Neural progenitor cell (in vitro differentiated cells): ENCODE measurements at places on chromosomes 7 and 10. TPM values are rescaled to one million over a fixed set of nuclear protein-coding genes. Genes with fewer than 3 reads are reported as not detected.

DNA sequence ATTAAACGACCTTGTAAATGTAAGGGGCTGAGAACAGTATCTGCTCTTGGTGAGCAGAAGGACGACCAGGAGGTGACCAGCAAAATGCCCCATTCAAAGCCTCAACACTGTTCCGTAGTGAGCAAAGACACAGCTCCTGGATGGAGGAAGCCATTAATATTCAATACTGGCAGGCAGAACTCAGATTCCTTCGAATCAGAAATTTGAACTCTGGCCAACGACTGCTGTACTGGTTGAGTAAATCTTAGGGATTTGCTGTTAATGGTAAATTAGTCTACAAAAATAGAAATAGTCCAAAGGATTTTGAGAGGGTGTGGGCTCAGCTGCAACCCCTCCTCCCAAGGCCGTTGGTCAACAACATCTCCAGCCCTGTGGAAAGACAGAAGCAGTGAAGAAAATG is 130.5 kb upstream of the PFKP start:
- no peak overlapping the region for H3K4me3 ChIP-seq
- peaks cover 11% of the 10 kb centered on the region for H3K4me1 ChIP-seq
- no peaks in the 10 kb centered on the region for H3K36me3 ChIP-seq
- no peak overlapping the region for H3K27ac ChIP-seq

The STOX1 gene
- total RNA-seq = 35.9 and 53.9 TPM in 2 replicates

DNA sequence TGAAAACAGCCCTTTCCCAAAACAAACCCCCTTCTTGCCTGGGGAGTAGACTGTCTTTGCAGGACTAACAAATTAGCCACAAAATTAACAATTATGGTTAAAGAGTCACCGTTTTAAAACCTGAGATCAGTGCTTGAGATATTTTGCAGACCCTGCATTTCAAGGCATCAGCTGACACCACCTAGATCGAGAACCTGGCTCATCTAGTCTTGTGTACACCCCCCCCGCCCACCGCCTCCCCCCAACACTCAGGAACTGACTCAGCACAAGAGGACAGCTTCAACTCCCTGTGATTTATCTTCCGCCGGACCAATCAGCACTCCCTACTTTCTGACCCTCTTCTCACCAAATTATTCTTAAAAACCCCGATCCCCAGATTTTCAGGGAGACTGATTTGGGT is 737.1 kb downstream of the PHTF2 start:
- no peaks in the 10 kb centered on the region for H3K27me3 ChIP-seq
- H3K4me3 ChIP-seq = no peak overlapping the region

DNA sequence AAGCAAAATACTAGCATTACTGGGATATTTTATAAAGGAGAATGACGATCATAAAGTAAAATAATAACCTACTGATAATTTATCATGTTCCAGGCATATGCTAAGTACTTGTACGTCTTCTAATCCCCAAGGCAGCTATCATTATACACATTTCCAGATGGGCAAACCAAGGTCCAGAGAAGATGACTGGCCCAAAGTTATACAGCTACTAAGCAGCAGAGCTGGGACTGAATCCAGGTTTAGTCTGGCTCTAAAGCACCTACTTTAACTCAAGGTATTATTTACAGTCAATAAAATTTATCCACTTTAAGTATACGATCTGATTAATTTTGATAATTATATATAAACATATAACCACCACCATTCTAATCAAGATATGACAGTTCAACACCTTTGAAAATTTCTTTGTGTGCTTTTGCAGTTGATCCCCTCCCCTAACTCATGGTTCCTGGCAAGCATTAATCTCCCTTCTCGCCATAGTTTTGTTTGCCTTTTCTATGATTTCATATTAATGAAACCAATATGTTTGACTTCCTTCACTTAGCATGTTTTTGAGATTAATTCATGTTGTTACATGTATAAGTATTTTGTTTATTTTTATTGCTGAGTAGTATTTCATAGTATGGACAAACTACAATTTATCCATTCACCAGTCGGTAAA is 126.7 kb downstream of the CPEB3 start:
- no peaks in the 10 kb centered on the region for H3K4me1 ChIP-seq
- no peak overlapping the region for H3K27ac ChIP-seq
- DNase-seq = no peak
- no peak overlapping the region for H3K4me3 ChIP-seq

DNA sequence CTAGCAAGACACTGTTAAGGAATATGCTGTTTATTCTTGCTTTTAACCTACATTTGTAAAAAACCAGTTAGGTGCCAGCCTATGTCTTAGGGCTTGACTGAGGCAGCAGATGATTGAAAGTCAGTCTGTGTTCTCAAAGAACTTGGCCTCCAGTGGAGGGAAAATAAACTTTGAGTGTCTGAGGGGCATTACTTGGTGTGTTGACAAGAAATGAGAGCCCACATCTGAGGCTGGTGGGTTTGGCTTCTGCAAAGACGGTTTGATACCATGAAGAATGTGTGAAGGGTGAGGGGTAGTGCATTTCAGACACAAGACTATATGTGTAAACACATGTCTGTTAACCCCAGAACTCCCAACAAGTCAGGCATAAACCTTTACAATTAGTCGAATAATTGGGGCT is 28.5 kb downstream of the CCSER2 start:
- no peak overlapping the region for H3K27ac ChIP-seq
- H3K27me3 ChIP-seq = no peaks in the 10 kb centered on the region
- DNase-seq = no peak
- H3K36me3 ChIP-seq = no peaks in the 10 kb centered on the region
- no peak overlapping the region for H3K4me3 ChIP-seq

The PPP1R17 gene
- 0.09 TPM in 1 of 2 replicates, not detected in the other for total RNA-seq

- no peaks in the 10 kb centered on the region for H3K27me3 ChIP-seq
- no peak overlapping the region for H3K4me3 ChIP-seq
- peaks cover 23% of the 10 kb centered on the region for H3K4me1 ChIP-seq
- H3K27ac ChIP-seq = no peak overlapping the region
Observed at GRCh38 chr7:18393465-18394118, 102.0 kb upstream of the HDAC9 start.

The AHR gene
- total RNA-seq = 5.0 and 5.7 TPM in 2 replicates

GRCh38 chr10:14880229-14880628 is 1.6 kb downstream of the SUV39H2 start:
- no peak overlapping the region for H3K27ac ChIP-seq
- peaks cover 23% of the 10 kb centered on the region for H3K4me1 ChIP-seq
- peak overlapping the region; percentile 95 for H3K4me3 ChIP-seq

- no peaks in the 10 kb centered on the region for H3K36me3 ChIP-seq
- DNase-seq = no peak
- H3K4me3 ChIP-seq = no peak overlapping the region
- H3K27ac ChIP-seq = no peak overlapping the region
Observed at GRCh38 chr7:103934508-103934907, 55.0 kb downstream of the RELN start.

The NUTM2E gene
- 0.07 and 0.09 TPM in 2 replicates for total RNA-seq

GRCh38 chr10:49592726-49593563 is 17.2 kb upstream of the SLC18A3 start:
- H3K4me3 ChIP-seq = no peak overlapping the region
- no peaks in the 10 kb centered on the region for H3K36me3 ChIP-seq
- no peak overlapping the region for H3K27ac ChIP-seq
- H3K4me1 ChIP-seq = no peaks in the 10 kb centered on the region
- H3K27me3 ChIP-seq = no peaks in the 10 kb centered on the region
- peak; percentile 77 for DNase-seq

The ADRB1 gene
- total RNA-seq = 0.09 TPM in 1 of 2 replicates, not detected in the other

DNA sequence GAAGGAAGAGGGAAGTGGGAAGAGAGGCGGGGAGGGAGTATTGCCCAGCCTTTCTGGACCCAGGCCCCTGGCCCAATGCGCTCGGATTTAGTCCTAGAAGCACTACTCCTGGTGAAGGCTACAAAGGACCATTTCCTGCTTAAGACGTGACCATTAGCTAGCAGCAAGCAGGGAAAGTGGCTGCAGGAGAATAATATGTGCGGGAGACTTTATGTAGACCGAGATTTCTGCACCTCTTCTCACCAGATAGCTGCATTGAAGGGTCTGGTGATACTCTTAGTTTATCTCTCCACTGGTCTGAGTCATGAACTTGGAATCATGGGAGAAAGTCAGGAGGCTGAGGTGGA is 3.1 kb downstream of the VAX1 start:
- no peak overlapping the region for H3K27ac ChIP-seq
- DNase-seq = no peak
- H3K27me3 ChIP-seq = peaks cover 100% of the 10 kb centered on the region
- no peaks in the 10 kb centered on the region for H3K36me3 ChIP-seq
- peak overlapping the region; percentile 46 for H3K4me3 ChIP-seq
- peaks cover 59% of the 10 kb centered on the region for H3K4me1 ChIP-seq

DNA sequence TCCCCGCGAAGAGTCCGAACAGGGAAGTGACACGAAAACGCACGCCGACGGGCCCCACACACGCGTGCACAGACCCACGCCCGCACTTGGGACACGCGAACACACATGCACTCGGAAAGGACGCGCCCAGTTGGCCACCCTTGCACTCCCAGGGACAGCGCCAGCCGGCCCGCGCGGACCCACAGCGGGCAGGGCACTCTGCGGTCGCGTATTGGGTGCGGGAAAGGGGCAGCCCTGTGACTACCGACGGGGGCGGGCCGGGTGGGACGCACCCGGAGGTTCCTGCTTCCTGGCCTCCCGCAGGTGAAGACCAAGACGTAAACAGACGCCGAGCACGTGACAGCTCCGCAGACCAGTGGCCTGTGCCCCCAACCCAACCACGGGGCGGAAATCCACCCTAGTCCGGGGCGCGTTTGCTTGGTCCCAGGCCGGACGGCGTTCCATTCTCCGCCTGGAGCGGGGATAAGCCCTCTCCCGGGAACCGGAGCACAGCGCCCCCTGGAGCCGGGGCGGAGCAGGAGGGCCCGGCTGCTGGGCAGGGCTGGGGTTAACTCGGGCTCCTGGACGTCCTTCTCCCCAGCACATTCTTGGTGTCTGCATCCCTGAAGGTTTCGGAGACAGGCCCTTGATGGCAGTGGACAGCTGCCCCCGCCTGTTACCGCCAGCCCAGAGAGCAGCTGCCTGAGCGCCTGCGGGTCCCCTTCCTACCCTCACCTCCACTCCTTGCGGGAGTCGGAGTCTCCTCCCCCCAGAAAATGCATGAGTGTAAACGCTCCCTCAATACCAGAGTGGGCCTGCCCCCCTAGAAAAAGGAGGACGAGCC is 2.0 kb upstream of the LZTS2 start:
- peak; percentile 92 for DNase-seq
- peak overlapping the region; percentile 96 for H3K4me3 ChIP-seq
- peaks cover 13% of the 10 kb centered on the region for H3K4me1 ChIP-seq
- peak overlapping the region; percentile 47 for H3K27ac ChIP-seq
- no peaks in the 10 kb centered on the region for H3K36me3 ChIP-seq
